Mesenteric fat pad (tissue), 1 donor: ENCODE measurements at places on chromosomes 1 and 21. TPM values are rescaled to one million over a fixed set of nuclear protein-coding genes. Genes with fewer than 3 reads are reported as not detected.

- no peak for DNase-seq
Observed at GRCh38 chr1:152034324-152034653, 2.5 kb downstream of the S100A11 start.

DNA sequence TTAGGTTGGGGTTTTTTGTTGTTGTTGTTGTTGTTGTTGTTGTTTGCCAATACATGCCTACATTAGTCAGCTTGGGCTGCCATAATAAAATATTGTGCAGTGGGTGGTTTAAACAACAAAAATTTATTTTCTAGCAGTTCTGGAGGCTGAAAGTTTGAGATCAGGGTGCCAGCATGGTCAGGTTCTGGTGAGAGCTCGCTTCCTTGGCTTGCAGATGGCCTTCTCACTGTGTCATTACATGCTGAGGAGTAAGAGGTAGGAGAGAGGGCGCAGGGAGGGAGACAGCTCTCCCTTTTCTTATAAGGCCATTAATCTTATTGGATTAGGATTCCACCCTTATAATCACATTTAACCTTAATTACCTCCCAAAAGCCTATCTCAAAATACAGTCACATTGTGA, 52.7 kb downstream of the DIRAS3 start:
- no peak for DNase-seq

- DNase-seq: no peak
Observed at GRCh38 chr21:32545948-32546441, 39.3 kb downstream of the TCP10L start.

DNA sequence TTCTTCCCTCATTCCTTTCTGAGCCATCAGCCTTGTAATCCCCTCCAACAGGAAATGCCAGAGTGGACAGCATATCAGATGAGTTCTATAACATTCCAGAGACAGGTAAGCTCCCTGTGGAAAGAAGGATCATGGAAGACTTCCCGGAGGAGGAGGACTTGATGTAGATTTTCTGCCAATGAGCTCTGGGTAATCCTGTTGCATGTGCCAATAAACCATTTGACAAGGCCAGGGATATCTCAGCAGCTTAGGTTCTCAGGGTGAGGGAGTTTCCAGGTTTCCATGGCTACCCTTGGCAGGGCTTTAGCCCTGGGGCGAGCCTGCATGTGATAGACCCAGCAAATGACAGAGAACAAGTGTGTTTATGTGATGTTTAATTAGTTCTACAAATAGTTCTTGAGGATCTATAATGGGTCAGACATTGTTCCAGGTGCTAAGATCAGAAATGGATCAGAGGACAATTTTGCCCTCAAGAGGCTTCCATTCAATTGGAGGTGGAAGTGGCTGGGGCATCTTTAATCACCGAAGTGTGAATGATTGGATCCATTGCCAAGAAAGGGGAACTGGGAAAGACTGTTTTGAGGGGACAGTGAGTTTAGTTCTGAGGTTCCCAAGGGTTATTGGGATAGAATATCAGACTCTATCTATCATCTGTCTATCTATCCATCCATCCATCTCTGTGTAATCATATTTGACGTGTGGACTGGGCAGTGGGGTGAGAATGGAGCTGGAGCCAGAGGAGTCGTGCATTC, 6.9 kb downstream of the PLA2G5 start:
- peak; percentile 24 for DNase-seq

The OPTC gene
- not detected for total RNA-seq

The LHX4 gene
- total RNA-seq: 0.06 TPM
